Large intestine (tissue), 12 donors: ENCODE measurements at places on chromosomes 12 and 14. TPM values are rescaled to one million over a fixed set of nuclear protein-coding genes. Genes with fewer than 3 reads are reported as not detected.

DNA sequence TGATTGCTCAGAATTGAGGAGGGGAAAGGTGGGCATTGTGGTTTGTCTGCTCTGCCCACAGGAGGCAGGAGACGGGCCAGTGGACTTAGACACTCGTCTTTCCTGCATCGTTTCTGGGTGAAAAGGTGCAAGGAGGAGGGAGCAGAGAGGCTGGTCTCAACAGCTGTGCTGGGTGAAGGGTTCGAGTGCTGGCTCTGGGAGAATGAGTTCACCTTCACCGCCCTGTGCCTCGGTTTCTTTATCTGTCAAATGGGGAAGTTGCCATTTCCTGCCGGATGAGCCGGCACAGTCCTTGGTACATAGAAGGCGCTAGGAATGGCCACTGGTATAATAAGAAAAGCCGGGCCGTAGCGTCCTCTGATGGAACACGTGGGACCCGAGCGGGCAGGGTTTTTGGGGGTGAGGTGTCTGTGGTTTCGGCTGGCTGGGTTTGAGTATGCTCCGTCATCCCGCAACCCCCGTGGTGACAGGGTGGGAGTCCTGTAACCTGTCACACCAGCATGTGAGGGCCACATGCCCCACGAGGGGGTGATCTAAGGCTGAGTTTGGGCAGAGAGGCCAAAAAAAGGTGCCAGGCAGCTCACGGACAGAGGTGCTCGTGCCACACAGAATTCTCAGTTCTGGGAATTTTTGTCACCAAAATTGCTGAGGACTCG lies 7.3 kb downstream of the BCL7A start:
- no peak for DNase-seq

MMP19 gene
- polyA plus RNA-seq = 2.5 TPM

- no peak for DNase-seq
These were observed 1.1 kb upstream of the UBC start for GRCh38 chr12:124915239-124916236.

DNA sequence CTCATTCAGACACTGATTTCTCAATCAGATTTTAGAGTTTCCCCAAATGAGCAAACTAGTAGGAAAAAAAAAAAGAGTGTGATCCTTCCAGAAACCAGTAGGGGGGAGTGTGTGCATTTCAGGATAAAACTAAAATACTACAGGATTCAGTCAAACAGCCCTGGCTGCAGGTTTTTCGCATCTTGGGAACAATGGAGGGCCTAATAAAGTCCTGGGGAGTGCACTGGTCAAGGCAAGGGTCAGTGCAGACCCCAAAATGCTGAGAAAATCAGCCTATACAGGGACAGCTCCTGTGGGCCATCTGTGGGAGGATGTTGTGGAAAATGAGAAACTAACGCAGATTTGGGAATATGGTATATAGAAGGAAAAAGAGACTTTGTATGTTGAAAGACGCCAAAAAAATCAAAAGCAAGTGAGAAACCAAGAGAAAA lies 22.2 kb upstream of the ABCD4 start:
- DNase-seq = peak; percentile 37

DNA sequence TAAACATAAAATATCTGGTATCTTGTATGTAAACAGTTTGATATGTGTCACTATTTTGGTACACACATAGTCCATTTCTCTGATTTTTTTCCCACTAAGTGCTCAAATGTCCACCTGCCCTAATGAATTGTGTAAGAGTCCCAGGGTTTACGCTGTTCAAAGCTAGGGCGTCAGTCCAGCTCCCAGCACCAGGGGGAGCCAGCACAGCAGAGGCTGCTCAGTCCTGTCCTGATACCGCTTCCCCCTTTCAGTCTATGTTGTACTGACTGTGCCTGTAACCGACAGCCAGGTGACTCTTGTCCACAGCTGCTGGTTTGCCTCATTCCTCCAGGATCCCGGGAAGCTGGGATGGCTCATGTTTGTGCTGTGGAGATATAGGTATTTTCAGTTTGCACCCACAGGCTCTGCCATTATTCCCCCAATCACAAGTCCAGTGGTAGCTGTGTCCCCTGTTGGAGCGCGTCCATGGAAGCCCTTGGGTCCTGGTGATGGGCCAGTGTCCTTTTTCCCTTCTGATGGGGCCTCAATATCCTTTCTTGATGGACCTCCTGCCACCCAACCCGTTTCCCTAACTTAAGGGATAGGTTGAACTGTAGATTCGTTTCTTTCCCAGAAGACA lies 242.0 kb downstream of the NEDD1 start:
- DNase-seq = peak; percentile 50

- no peak for DNase-seq
These were observed 55.1 kb downstream of the PAWR start for GRCh38 chr12:79635676-79636075.

GRCh38 chr12:89750389-89751351 lies 42.0 kb upstream of the ATP2B1 start:
- DNase-seq = no peak

DNA sequence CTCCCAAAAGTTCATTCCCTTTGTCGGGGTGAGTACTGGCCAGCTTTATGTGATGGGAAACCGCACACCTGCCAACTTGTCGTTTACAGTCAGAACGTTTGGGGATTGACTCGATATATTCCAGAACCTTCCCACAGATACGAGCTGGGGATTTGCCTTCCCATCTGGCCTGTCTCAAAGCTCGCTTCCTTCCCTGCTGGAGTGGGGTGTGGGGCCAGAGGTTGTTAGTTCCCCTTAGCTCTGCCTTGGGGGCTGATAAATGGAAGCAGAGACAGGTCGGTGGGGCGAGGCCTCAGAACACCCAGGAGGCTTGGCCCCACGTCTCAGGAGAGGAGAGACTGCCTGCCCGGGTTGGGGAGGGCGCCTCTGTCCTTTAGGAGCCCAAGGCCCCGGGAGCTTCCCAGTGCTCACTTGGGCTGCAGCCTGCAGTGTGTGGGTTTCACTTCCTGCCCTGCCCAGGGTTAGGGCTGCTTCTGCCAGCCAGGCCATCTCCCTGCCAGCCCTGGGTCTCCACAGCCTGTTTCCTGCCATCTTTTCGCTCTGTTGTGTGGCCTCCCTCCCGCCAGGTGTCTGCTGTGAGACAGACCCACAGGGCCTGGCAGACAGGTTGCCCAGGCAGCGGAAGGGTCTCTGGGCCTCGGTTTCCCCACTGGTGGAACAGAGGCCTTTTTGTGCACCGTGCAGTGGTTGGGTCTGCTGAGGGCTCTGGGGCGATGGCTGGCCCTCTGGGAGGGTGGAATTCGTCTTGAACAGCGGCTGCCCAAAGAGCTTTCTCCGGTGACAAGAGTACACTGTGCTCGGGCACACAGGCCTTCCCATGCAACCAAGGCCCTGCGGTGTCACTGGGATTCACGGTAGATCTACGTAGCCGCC lies 8.1 kb upstream of the TEX22 start:
- no peak for DNase-seq

GRCh38 chr12:54261815-54262402 lies 18.0 kb downstream of the CBX5 start:
- DNase-seq = no peak

GRCh38 chr14:60680511-60680910 lies 31.2 kb upstream of the SIX1 start:
- no peak for DNase-seq

DNA sequence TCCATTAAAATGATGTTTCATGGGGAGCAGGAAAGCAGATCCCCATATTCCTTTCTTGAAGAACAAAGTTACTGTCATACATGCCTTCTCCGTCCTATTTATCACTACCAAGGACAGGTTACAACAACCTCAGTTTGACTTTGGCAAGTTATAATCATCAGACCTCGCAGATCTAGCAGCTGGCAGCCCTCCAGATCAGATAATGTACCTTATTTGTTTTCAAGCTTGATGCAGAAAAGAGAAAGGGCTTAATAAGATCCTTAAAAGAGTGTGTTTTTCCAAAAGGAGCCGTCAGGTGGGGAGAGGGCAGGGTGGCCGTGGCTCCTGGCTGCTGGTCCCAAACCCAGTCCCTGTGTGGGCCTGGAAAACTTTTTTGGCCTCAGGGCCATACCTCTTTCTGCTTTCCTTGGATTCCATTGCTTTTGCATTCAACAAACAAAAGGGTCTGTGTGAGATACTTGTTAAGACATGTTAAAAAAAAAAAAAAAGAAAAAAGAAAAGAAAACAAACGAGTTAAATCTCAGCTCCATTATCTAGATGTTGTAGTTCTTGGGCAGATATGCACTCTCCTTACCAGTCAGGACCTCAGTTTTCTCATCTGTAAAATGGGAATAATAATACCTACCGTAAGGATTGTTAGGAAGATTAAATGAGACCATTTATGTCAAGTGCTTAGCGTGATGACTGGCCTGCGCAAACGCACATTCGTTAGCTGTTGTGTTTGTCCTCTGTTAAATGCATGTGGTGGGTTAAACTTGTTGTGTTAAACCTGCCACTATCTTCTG lies 64.6 kb downstream of the B4GALNT3 start:
- no peak for DNase-seq
